Cortex of kidney (tissue), 1 donor: ENCODE measurements at places on chromosomes 16 and 17.

DNA sequence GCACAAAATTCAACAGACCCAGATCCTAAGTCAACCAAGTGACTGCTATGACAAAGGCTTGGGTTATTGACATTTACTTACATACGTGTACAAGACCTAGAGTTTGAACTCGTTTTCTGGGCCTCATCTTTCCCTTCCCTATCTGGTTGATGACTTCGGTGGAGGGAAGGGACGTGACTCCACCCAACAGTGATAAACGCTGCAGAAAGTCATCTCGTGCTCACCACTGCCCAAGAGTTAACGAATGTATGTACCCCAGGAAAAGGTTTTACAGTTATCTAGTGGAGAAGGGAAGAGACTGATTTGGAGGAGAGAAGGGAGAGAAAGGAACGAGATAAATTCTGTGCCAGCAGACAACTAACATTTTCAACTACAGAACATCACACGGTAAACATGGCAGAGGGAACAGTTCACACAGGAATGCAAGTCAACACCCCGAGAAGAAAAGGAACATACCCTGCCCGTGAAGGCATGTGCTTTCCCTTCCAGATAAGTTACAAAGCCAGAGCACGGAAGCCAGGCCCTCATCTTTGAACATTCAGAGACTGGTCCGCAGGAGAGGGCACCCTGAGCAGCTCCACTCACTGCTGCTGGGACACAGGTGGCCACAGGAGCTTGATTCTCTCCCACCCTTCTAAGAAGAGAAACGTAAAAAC is 13.9 kb upstream of the CYTH1 start:
- no peak for DNase-seq

- no peak for DNase-seq
These were observed 5.1 kb upstream of the JPT1 start for GRCh38 chr17:75159196-75160031.

GRCh38 chr17:57557416-57557815 is 187.7 kb downstream of the CCDC182 start:
- no peak for DNase-seq

DNA sequence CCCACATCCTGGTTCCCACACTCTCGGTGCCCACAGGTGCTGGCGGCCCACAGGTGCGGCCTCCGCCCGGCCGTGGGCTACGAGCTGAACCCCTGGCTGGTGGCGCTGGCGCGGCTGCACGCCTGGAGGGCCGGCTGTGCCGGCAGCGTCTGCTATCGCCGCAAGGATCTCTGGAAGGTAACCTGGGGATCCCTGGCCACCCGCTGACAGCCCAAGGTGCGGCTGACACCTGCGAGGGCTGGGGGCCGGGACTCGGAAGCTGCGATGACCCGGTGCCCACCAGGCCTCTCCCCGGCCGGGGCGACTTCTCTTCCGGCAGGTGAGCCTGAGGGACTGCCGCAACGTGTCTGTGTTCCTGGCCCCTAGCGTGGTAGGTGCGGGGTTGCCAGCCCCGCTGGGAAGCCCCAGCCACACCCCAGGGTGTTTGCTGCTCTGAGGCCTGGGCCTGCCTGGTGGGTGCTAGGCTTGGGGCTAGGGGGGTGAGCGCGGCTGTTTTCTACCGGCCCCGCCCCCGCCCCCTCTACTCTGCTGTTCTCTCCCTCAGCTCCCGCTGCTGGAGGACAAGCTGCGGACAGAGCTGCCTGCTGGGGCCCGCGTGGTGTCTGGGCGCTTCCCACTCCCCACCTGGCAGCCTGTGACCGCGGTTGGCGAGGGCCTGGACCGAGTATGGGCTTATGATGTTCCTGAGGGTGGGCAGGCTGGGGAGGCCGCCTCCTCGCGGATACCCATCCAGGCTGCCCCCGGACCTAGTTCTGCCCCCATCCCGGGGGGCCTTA is 1.0 kb downstream of the ANTKMT start:
- no peak for DNase-seq

DNA sequence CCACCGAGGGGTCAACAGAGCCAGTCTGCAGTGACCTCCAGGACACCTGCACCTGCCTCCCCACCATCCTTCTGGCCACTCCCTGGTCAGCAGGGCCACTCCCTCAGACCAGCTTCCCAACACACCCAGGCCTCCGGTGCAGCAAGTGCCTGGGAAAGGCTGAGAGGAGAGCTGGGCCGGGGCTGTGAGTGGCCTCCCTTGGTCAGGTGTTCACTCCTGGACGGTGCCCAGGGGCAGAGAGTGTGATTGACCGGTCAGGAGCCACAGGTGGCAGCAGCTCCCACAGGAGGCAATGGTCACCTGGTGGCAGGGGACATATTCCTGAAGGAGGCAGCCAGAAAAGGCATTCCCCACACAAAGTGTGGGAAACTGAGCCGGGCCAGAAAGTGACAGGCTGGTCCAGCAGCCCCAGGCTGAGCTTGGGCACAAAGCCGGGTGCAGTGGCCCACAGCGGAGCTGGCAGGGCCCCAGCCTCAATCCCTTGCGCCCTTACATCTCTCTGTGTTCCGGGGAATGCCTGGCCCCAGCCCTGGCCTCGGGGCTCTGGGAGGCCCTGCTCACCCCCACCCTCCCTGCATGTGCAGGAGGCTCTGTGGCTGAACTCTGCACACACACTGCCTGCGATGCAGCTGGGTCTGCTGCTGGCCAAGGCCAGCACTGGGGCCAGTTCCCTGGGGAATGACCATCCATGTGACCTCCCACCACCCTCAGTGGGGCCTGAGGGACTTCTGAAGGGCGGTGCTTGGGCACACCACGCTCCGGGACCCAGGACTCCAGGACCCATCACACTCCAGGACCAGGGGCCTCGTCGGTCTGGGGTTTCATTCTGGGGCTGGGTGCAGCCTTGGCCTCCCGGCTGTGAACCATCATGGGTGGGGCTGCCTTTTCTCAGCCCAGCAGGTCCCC is 1.2 kb upstream of the C17orf99 start:
- DNase-seq = no peak
